ENCODE measurements at places on chromosomes 3 and 15. TPM values are rescaled to one million over a fixed set of nuclear protein-coding genes. Genes with fewer than 3 reads are reported as not detected.

ADAMTS17 gene
- total RNA-seq = 0.15 TPM

KLHL6 gene
- total RNA-seq = 29.7 TPM

SUCNR1 gene
- 0.08 TPM for total RNA-seq

SI gene
- not detected for total RNA-seq

ARGFX gene
- total RNA-seq = not detected

- DNase-seq = no peak
These were observed 10.5 kb downstream of the ISG20 start for GRCh38 chr15:88649286-88649733.

DNA sequence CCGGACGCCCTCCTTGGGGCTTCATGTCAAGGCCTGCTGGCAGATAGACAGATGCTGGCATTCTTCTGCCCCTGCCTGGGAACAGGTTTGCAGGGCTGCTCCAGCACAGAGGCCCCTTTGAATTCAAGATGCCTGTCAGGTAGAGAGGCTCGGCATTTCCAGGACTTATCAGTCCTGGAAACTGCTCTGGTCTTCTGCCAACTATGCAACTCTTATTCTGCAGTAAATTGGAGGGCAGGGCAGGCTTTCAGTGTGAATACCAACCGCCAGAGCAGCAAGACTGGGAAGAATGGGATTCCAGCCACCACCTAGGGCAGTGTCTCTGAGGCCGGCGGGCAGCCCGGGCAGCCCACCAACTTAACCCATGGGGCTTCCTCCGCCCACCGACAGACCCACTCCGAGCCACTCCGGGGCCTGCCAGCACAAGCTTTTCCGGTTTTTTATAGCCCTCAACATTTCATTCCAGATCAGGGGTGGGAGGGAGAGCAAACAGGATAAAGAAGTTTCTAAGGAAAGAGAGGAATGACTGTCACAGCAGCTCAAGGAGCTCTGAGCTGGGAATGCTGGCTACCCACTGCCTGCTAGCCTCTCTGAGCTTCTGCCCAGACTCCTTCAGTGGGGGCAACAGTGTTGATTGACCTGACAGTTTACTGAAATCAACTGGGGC, 140.9 kb downstream of the NTRK3 start:
- DNase-seq = no peak

DNA sequence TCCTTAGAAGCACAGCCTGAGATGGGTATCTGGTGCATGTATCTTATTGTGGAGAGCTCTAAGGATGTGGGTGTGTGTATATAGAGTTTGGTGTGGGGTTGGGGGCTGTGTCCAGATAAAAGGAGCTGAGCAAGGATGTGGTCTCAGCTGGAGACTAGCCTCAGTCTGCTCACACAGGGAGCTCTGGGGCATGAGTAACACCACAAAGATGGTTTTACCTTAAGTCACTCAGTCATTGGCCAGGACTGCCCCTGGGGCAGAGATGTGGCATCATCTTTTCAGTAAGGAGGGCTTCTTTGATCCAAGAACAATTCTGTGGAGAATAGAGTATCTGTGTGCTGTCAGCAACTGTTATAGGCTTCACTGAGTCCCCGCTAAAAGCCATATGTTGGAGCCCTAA, 163.4 kb upstream of the NUDT16 start:
- no peak for DNase-seq

DNA sequence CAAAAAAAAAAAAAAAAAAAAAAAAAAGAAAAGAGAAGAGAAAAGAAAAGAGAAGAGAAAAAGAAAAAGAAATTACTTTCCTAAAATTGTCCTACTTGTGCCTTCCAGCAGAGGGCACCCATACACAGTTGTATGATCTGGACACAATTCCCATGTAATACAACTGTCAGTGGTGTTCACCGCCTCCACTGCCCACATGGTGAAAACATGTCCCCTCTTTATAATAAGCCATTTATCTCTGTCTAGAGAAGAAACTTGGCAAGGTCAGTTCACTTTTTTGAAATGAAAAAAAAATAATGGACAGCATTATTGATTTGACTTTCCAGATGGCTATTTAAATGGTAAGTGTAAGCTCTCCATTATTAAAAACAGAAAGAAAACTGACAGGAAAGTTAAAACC, 459.4 kb downstream of the GBE1 start:
- no peak for DNase-seq

DNA sequence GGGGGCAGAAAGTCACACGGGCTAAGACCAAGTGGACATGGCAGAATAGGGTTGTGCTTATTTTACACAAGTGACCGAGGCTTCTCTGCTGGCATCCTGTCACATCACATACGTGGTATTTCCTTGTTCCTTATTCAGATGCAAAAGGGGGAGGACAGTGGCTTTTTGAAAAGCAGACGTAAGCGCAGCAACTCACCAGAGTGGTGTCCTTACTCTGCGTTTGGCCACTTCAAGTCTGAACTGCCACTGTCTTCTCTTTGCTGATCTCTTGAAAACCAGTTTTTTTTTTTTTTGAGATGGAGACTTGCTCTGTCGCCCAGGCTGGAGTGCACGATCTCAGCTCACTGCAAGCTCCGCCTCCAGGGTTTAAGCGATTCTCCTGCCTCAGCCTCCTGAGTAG, 113.2 kb downstream of the SOX2 start:
- no peak for DNase-seq

DNA sequence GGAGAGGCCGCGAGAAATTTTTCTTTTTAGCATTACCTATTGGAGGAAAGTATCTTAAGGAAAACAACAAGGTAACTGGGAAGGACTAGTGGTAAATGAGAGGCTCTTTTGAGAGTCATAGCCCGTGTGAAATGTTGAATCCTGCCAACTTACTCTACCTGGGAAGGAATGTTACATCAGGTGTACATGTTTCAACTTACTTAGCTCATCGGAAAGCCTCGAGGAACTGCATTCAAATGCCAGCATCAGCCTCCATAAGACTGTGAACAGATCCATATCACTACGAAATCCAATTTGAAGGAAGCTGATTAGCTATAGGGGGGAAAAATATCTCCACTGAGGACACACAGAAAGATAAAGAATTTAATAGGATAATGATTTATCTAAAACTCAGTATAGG, 72.3 kb upstream of the PDZRN3 start:
- no peak for DNase-seq

GRCh38 chr3:30554317-30554690, 52.1 kb upstream of the TGFBR2 start:
- no peak for DNase-seq

DNA sequence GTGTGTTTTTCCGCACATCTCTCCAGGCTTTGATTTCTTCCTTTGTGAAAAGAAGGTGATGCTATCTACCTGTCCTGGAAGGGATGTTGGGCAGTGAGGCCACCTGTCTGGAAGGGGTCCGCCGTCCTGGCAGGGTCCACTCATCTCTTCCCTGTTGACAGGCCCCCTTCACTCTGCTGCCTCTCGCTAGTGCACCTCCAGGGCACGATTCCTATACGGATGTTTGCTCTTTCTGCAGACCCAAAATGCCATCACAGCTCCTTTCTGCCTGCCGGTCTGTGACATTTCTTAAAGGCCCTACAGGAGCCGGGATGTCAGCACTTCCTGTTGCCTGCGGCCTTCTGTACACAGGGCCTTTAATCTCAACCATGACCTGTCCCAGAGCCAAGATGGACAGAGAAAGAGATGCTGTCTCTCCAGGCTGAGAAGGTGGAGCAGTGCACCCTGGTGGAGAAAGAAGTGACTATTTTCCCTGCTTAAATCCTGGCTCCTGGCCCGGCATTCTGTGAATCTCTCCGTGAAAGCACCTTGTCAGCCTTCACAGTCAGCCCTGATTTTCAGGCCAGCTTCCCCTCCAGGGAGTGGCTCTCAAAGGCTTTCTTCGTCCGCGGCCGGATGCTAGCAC, 7.4 kb downstream of the FAM3D start:
- DNase-seq = no peak

- no peak for DNase-seq
These were observed 60.6 kb upstream of the GYG1 start for GRCh38 chr3:148930752-148931151.

DNA sequence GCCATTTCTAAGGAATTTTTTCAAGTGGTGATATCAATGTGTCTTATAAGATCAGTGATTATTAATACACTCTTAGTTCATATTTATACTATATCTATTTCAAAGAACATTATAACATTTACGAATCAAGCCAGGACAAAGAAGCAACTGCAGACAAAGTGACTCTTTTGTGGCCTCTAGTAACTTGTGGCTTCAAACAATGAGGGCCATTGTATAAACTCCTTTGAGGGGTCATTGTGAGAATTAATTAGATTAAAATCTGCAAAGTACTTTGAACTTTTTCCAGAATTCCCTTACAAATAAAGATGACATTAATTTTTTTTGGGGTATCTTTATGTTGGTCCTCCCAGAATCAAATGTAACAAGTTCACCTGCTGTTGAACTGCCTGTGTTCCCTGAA, 12.3 kb upstream of the SLC30A4 start:
- DNase-seq = no peak

DNA sequence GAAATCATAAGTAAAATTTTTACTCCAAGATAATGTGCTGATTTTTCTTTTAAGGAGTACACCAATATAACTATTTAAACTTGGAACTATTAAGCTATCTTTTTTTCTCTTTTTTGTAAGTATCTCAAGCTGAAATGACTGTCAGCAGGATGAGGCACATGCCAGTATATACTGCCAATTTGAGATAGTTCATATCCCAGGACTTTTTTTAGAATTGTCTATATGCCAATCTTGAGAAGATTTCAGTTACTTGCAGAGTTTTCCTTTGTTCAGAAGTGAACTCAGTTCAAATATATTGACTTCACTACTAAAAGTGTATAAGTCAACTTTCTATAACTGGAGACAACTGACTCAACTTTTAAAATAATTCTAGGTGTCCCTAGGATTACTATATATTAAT, 181.7 kb upstream of the ZNF717 start:
- DNase-seq = no peak

DNA sequence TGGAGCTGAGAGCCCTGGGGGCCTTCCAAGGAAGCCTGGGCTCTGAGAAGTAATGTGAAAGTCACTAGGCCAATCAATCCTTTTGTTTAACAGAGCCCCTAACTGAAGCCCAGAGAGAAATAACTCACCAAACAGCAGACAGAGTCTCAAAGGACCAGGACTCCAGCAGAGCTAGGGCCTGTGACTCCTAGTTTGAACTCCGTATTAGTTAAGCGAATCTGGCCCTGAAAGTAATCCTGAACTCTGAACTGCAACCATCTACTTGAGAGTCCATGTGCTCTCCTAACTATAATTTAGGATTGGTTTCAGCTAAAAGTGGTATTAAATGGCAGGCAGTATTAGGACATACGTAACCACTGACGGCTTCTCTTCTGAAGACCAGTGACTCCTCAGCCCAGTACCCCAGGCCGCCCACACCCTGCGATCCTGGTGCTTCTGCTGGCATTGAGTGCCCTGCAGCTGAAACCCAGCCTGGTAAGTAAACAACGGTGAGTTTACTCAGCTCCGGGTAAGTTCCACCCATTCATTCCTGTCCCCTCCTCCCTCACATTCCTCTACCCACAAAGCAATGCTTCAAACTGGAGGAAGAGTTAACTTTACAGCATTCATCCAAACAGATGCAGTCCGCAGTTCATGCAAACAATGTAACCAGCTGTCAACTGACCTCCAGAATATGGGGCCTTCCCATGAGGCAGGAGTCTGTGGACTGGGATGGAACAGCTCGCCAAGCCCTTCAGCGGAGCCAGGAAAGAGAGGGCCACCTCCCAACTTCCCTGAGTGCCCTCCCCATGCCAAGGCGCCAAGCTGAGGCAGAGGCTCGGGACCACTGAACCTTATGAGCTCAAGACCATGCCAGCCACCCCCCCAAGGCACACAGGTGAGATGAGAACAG, 7.3 kb downstream of the MYO5C start:
- DNase-seq = no peak

DNA sequence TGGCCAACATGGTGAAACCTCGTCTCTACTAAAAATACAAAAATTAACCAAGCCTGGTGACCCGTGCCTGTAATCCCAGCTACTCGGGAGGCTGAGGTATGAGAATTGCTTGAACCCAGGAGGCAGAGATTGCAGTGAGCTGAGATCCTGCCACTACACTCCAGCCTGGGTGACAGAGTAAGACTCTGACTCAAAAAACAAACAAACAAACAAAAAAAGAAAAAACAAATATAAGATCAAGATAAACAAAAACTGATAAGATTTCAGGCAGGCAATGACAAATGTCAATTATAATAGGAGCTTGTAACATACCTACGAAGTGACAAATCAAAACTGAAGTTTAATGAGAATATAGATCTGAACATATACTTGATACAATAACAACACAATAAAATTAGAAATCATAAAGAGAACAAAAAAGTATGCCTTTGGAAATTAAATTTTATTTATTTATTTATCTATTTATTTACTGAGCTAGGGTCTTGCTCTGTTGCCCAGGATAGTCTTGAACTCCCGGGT, 70.4 kb downstream of the FAIM start:
- no peak for DNase-seq

- no peak for DNase-seq
These were observed 550.6 kb upstream of the NECTIN3 start for GRCh38 chr3:110521019-110521418.

DNA sequence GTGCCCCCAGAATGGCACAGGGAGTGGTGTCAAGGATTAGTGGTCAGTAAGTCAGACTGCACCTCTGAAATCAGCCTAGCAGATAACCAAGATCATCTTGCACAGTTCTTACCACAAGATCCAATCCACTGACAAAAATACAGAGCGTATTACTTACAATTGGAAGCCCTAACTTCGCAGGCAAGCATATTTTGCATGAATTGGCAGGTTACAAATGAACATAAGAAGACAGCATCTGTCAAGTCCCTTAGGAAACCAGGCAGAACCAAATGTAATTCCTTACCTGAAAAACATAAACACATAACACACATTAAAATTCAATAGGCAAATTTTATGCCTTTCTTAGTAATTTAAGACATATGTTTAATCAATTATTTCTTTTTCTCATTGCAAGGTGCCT, 293.4 kb downstream of the MAGI1 start:
- no peak for DNase-seq

- no peak for DNase-seq
These were observed 282.0 kb upstream of the TPM1 start for GRCh38 chr15:62760538-62760937.

DNA sequence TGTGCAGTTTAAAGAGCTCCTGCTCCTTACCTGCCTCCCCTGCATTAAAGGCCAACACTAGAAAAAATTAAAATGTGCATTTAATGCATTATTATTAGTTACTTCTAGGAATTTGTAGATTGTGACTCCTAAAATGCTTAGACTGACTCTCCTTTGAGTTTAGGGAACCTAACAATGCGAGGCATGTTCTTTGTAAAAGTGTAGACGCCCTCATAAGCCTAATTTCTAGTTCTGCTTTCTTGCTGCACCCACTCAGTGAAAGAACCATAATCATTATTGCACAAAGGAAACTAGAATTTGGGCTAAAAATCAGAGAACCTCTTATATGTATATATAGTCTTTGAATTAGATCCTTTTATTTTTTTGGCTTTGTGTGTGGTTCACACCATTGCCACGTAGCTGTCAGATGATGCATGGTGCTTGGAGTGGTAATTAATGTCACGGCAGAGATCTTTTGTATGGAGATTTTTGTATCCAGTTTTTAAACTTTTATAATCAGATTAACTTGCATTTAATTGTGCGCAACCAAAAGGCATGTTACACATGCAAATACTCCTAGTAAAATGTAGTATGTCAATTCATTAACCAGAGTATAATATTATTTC, 710 bp downstream of the ABHD10 start:
- DNase-seq = no peak
